Activated CD4-positive, alpha-beta memory T cell treated with anti-CD3 and anti-CD28 coated beads for 36 hours (primary cell): ENCODE measurements at places on chromosomes 4 and X. TPM values are rescaled to one million over a fixed set of nuclear protein-coding genes. Genes with fewer than 3 reads are reported as not detected.
A peak's percentile ranks its signal among the peaks of the same experiment; 100 is the strongest.

Gene STAP1
- total RNA-seq, result 5.9 TPM

Gene MAGEA1
- not detected for total RNA-seq

GRCh38 chr4:581753-582361 lies 5.8 kb upstream of the TMEM271 start:
- DNase-seq, result no peak

DNA sequence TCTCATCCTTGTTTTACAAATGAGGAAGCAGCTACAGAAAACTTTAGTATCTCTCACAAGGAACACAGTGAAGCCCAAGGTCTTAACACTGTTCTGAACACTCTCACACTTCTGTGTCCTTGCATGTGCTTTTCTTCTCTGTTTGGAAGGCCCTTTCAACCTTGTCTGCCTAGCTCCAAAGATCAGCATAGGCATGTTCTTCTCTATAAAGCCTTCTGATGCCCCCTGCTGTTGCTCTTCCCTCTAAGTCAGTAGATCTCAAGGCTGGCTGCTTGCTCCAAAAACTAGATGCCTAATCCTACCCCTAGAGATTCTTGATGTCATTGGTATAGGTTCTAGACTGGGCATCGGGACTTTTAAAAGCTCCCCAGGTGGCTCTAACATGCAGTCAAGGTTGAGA lies 5.9 kb downstream of the APOO start:
- DNase-seq, result peak; percentile 46

Gene PCDH18
- total RNA-seq, result 0.07 TPM

DNA sequence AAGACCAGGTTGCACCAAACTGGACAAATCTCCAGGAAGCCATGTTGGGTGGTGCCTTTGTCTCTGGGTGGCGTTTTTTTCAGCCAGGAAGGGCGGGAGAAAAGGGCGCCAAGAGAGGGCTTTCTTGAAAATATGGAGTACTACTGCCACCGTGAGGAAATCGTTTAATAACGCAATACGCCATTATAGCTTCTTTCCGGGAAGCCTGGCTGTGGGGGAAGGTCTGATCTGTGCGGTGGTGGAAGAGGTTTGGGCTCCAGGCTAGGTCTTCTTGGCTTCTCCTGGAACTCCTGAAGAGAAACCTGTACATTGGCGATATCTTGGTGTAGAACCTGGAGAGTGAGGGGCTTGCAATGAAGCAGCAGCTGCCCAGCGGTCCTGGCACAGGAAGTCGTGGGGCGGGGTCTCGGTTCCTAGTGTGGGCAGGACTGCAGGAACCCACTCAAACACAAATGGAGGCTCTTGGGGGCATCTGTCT lies 202.7 kb downstream of the OR13H1 start:
- no peak for DNase-seq

Gene MAGEA8
- total RNA-seq, result not detected

Gene FAM50A
- 61.9 TPM for total RNA-seq

Gene PFKFB1
- 0.59 TPM for total RNA-seq

GRCh38 chr4:26344901-26345564 lies 24.2 kb downstream of the RBPJ start:
- no peak for DNase-seq

- no peak for DNase-seq
Measured at GRCh38 chrX:108664701-108665100, 71.7 kb downstream of the IRS4 start.

Gene TRIM60
- total RNA-seq, result not detected
